ENCODE measurements at places on chromosomes 12 and 14. TPM values are rescaled to one million over a fixed set of nuclear protein-coding genes. Genes with fewer than 3 reads are reported as not detected.

DNA sequence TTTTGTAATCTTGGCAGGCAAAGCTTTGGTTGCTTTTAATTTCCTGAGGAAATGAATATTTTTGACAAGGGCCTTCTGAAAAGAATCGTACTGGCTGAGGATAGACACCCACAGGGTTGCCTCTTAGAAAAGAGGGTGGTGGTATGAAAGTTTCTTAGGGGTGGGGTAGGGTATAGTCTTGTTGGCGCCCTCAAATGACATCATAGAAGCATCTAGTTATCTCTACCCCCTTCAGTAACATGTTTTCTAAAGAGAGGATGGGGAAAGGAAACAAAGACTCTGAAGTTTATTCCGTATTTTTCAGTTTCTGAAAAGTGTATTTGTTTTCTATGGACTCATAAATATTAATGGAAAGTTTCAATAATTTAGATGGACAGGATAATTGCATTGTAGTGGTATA is 13.7 kb downstream of the PRKCH start:
- no peak for DNase-seq

- DNase-seq, result no peak
These were observed 9.1 kb upstream of the TDG start for GRCh38 chr12:103956509-103957027.

GRCh38 chr14:104350463-104351185 is 212.2 kb downstream of the KIF26A start:
- no peak for DNase-seq

DNA sequence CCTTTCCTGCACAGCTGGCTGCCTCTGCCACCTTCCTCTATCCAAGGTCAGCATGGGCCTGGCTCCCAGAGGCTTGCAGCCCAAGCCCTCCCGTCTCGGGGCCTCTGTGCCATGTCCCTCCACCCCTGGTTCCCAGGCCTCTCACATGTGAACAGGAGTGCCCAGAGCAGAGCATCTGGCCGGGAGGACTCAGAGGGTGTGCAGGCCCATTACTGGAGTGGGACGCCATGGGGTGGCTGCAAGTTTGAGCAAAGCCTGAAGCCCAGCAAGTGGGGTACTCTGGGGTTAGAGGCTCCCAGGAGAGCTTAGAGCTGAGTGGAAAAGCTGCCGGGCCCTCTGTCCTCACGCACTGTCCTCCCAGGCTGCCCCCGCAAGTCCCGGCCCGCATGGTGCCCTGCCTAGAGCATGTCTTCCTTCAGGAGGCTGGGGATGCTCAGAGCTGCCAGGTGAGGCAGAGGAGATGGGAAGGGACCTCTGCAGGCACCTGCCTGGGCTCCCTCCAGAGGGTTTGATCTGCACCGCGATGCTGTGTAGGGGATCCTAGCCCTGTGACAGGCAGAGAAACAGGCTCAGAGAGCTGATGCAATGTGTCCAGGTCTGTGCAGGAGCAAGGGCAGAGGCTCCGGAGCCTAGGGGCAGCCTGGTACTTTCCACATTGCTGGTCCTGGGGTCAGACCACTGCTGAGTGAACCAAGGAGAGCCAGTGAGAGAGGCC is 39.8 kb downstream of the DIO3 start:
- peak; percentile 34 for DNase-seq

- DNase-seq, result no peak
These were observed 126.7 kb upstream of the PTPRQ start for GRCh38 chr12:80317307-80317706.

- DNase-seq, result no peak
These were observed 103.7 kb upstream of the MDM1 start for GRCh38 chr12:68435816-68436215.

DNA sequence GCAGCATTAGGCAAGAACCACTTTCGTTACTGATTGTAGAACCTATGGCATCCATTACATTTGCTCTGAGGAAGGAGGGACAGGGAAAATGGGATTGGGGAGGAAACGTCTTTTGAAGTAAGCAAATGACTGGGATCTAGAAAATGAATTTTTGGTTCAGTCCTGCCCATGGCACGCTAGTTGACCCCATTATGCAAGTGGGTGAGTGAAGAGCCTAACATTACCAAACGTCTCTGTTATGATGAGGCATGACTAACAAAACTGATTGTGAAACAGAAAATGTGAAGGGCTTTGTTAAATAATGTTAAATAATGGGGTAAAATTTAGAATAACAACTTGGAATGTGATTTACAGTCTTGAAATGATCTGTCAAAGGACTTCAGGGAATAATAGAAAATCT is 38.9 kb downstream of the CPSF2 start:
- DNase-seq, result no peak

DNA sequence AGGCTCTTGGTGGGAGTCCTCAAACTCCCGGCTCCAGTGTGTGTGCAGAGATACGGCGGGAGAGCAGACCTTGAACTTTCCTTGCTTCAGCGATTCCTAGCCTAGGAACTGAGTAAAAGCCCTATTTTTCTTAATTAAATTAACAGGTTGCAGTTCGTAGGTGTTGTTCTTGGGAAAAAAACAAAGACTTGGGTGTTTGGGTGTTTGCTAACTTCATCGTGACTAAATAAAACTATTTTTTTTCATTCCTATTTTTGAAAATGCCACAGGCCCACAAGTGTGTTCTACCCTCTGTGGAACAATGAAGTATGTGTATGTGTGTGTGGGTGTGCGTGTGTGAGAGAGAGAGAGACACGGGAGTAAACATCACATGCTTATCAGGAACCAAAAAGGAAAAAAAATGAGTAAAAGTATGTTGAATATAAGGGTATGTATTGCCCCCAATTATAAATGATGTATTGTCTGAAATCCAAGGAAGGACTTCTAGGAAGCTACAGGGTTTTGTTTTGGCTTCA is 651 bp downstream of the TMEM117 start:
- no peak for DNase-seq

DNA sequence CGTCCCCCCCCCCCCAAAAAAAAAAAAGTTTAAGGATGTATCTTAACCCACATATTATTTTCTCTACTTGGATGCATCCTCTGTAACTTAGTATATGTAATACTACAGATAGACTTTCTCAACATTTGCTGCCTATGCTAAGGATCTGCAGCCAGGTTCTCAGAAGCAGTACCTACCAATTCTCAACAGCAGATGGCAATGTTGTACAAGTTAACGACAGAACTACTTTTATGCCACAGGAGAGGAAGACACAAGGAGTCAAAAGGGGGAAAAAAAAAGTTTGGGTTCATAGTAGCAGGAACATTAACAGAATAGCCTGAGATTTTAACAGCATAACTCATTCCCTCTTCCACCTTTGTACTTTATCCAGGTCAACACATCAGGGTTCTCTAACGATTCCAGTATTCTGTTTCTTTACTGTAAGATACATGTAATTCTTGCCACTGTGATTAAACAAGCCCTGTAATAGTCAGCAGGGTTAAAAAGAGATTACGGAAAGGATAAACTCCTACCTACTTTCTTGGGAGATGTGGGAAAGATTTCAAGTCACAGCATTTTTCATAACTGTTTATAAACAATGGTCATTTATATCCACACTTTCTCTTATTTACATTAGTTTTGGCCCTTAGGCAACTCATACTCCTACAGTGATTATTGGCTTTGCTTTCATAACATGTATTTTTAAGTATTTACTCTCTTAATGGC is 5.7 kb upstream of the NEK9 start:
- peak; percentile 38 for DNase-seq

DNA sequence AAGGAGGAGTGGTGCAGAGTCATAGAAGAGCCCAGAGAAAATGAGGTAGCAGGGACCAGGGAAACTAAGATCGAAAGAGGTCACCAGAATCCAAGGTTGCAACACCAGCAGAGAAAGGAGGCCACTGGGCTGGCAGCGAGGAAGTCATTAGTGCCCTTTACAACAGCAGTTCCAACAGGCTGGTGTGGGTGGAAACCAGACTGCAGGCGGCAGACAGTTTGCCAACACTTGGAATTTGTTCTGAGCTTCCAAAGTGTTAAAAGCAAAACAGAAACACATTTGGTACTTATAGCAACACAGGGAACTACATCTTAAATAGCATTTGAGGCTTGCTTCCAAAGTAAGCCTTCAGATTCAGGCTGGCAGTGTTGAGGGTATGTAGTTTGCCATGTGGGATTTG is 95.2 kb upstream of the PWP1 start:
- DNase-seq, result no peak

DNA sequence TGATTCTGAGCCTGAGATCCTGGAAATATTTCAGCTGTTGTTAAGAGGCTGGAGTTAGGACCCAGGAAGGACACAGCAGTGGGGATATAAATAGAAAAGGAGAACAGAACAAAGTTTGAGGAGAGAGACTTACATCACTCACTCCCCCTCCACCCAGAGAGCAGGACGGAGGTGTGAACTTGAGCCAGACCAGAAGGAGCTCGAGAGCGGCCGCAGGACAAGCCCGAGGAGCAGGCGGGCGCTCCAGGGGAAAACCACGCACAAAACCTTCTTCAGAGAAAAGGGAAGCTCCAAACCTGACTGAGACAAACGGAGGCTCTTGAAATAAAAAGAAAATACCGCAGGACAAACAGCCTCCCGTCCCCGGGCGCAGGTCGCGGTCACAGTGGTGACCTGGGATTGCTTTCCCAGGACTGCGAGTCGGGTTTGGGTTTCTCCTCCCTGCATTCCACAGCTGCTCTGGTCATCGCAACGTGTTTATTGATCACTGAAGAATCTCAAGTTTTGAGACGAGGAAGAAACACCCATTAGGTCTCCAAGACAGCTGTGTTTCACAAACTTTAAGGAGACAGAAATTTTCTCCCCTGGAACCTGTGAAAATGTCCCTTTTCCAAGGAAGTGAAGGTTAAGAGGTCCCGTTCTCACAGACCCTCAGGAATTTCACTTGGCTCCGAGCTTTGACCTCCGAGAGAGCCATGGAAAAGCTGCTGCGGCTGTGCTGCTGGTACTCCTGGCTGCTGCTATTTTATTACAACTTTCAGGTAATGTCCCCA is at the start of gene ADGRD1:
ADGRD1 (plus strand) TSS at position 137 of the 773 bp plus-strand sequence; CDS start at position 696, 559 bp downstream.
- DNase-seq, result peak; percentile 61

- DNase-seq, result peak; percentile 50
These were observed 19.8 kb upstream of the OVCH1 start for GRCh38 chr12:29517264-29517663.

- no peak for DNase-seq
These were observed 943 bp upstream of the MGAT4C start for GRCh38 chr12:86257134-86257533.

DNA sequence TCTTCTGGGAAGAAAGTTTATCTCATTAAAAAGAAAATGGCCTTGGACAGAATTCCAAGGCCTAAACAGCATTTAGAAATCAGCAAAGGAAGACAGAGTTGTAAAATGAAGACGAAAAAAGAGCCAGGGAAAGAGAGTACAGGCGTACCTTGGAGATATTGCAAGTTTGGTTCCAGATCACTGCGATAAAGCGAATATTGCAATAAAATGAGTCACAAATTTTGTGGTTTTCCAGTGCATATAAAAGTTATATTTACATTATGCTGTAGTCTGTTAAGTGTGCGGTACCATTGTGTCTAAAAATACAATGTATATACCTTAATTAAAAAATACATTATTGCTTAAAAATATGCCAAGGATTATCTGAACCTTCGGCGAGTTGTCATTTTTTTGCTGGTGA is 9.0 kb downstream of the PCNX1 start:
- no peak for DNase-seq

GRCh38 chr12:62737188-62737587 is 197.8 kb downstream of the PPM1H start:
- no peak for DNase-seq

DNA sequence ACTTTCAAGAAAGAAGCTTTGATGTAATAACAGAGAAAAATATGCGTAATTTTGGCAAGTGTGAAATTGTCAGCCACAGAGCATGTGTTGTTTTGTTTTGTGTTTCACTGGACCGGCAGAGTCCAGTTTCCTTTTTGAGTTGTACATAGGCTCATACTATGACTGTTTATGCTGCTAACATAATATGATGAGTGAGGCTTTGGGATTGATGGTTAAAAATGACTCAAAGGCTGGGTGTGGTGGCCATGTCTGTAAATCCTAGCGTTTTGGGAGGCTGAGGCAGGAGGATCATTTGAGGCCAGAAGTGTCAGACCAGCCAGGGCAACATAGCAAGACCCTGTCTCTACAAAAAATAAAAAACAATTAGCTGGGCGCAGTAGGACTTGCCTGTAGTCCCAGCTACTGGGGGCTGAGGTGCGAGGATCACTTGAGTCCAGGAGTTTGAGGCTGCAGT is 487.9 kb downstream of the PCNX1 start:
- DNase-seq, result no peak

- DNase-seq, result no peak
These were observed 91.2 kb downstream of the SLC25A21 start for GRCh38 chr14:37081218-37081617.

- no peak for DNase-seq
These were observed 32.3 kb downstream of the KCNK13 start for GRCh38 chr14:90093942-90094595.

GRCh38 chr12:574475-575128 is 88.6 kb downstream of the NINJ2 start:
- DNase-seq, result no peak

DNA sequence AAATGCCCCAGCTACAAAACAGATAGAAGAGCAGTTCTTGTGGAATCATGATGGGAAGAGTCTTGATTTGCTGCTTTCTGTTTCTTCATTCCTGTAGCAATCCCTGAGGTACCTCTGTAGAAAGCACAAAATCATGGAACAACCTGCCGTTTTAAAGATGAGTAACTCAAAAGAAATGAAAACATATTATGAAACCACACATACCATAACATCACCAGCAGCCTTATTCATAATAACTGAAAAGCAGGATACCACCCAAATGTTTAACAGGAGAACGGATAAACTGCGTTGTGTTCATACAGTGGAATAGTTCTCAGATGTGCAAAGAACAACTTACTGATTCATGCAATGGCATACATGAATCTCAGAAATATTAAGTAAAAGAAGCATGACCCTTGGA is 188.1 kb downstream of the RGS6 start:
- DNase-seq, result no peak

DNA sequence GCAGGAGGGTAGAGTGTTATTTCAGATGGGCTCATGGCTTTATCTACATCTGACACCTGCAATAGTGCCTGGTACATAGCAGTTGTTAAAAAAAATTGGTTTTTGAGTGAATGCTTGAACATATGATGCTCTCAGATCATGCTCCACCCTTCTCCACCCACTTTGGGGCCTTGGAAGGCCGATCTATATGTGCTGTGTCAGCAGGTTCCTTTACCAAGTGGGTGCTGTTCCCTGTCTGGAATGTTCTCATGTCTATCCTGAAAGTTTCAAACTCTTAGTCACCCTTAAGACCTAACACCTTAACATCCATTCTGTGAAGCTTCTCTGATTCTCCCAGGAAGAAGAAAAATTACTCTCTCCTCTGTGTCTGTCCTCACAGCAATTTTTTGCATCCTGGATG is 556.3 kb upstream of the TBX3 start:
- DNase-seq, result no peak

The PRR4 gene
- total RNA-seq, result 5.8 TPM

The GPR68 gene
- 1.5 TPM for total RNA-seq

The LTBR gene
- 311 TPM for total RNA-seq

The RNF212B gene
- not detected for total RNA-seq

The MGAT4C gene
- total RNA-seq, result under 0.01 TPM

The HOXC10 gene
- 1.0 TPM for total RNA-seq

The CCDC92 gene
- total RNA-seq, result 31.4 TPM

The DTX1 gene
- 3.1 TPM for total RNA-seq

The KLRB1 gene
- total RNA-seq, result not detected

The NANOG gene
- not detected for total RNA-seq

The SERPINA3 gene
- 25.9 TPM for total RNA-seq
